Suppressor macrophage (primary cell): ENCODE measurements at places on chromosomes 5 and 9.

DNA sequence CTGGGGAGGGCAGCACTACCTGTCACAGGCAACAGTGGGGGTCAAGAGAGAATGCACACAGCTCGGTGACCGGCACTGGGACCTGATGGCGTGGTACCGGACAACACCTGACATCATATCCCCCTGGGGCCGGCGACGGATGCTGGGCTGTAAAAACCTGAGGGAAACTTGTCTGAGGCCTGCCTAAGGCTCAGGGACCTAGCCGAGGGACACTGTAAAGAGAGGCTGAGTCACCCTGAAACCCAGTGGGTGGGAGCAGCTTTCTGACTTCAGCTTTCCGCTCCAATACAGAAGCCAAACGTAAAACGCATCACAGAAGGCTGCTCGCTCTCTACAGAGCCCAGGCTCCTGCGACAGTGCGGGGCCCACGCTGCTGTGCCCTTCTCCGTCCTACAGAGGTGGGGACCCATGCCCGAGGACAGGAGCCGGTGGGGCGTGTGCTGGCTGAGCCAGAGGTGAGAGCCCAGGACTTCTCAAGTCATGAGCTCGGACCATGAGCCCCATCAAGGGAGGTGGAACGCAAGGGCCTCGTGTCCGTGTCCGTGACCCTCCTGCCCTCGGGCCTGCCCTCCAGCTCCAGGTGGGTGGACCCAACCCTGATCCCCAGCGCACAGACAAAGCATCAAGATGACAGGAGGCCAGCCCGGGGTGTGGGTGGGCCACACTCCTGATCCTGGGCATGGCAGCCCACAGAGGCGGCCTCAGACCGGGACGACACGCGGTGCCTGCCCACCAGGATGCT is 5.3 kb downstream of the RALGDS start:
- peak; percentile 69 for DNase-seq

- no peak for DNase-seq
Measured at GRCh38 chr9:91837981-91838731, 111.9 kb downstream of the ROR2 start.

DNA sequence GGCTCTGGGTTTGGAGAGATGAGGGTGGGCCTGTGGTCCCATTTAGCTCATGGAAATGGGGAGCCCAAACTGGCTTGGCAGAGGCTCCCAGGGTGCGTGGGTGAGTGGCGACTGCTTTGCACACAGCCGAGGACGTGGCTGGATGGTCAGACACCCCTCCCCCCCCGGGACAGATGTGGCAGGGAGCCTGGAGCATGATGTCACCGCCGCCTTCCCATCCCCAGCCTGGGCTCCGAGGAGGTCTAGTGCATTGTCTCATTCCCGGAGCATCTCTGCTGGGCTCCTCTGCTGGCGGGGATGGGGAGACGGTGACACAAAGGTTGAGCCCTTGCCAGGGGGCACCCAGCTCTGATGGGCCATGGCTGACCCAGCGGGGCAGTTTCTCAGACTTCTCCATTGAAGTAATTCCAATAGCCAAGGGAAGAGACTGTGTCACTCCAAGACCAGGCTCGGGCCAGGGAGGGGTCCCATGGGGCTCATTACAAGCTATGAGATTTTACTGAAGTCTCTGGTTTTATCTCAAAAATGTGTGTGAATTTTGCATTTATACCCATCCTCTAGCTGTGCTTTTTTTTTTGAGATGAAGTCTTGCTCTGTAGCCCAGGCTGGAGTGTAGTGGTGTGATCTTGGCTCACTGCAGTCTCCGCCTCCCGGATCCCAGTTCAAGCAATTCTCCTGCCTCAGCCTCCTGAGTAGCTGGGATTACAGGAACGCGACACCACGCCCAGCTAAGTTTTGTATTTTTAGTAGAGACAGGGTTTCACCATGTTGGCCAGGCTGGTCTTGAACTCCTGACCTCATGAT is 36.1 kb downstream of the HMCN2 start:
- DNase-seq: no peak

GRCh38 chr5:148186248-148187003 is 16.4 kb upstream of the SPINK6 start:
- DNase-seq: peak; percentile 73

GRCh38 chr9:132762896-132763295 is 92.6 kb downstream of the GTF3C4 start:
- DNase-seq: no peak

DNA sequence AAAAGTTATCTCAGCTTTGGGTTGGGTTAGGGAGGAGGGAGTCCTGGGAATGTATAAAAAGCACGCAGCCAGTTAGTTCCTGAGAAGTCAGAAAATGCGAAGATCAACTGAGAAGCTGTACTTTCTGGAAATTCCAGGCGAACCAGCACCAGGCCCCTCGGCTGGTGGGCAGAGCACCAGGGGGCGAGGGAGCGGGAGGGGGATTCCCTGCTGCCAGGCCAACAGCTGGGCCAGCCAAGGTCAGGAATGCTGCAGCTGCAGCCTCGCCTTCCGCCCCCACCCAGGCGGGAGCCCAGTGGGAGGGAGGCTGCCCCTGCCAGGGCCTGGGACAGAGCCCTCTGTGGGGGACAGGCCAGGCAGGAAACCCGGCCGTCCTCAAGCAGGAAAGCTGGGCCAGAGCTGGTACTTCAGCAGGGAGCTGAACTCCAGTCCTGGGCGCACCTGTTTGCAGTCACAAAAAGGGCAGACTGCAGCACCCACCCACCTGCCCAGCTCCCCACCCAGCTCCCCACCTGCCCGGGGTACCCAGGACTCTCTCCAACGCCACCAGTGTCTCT is 35.5 kb downstream of the VAV2 start:
- no peak for DNase-seq

- no peak for DNase-seq
Measured at GRCh38 chr5:10581867-10582511, 18.1 kb downstream of the ANKRD33B start.

GRCh38 chr5:165135565-165135964 is 1630.1 kb downstream of the MAT2B start:
- no peak for DNase-seq

DNA sequence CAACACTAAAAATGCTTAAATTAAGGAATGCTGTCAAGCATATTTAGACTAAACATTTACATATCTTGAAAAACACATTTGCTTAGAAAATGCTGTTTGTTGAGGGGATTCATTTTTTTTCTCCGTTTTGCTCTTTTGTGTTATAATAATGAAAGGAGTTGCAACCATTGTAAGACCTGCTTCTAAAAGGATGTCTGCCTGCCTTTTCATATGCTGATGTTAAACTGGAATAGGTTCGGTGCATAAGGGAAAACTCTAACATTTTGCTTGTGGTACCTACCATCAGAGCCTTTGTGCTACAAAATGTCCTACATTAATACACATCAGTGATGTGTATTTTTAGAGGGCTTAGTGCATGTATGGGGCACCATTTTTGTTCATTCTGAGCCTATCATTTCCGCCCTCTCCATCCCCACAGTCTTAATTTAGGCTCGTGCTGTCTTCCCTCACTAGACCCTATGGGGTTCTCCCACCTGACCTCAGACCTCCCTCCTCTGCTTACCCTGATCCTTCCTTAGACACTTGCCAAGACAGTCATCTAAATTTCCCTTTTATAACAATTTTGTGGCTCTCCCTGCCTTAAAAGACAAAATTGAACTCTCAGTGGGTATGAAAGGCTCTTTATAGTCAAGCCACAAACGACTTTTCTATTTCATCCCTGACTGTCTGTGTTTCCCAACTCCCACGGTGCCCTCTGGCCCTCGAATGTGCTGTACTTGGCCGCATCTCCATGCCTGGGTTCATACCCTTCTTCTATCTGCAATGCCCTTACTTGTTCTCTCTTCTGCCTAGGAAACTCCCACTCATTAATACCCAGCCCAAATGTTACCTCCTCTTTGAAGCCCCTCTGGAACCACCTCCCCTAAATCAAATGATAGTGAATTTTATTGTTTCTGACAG is 61.2 kb downstream of the CMYA5 start:
- no peak for DNase-seq

- DNase-seq: no peak
Measured at GRCh38 chr9:131238402-131239021, 37.8 kb downstream of the FAM78A start.

DNA sequence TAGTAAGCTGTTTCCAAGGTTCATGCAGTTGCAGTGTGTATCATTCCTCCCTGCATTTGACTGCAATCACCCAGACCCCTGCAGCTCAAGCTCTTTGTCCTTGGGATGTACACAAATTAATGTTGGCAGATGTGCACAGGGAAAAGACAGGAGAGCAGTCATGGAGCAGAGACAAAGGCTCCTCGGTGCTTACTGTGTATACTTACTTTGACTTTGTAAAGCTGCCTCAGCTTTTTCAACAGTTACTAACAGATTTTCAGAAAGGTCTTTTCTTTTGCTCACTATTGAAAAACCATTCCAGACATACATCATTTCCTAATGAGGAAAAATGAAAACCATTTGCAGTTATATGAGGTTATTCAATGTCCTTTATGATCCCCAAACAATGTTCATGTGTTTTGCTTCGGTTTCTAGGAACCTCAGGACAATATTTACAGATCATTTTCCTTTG is 124.9 kb downstream of the TTC39B start:
- DNase-seq: no peak

GRCh38 chr5:18882154-18882553 is 1105.8 kb downstream of the CDH18 start:
- no peak for DNase-seq
